ENCODE measurements at places on chromosomes 2 and 18.

DNA sequence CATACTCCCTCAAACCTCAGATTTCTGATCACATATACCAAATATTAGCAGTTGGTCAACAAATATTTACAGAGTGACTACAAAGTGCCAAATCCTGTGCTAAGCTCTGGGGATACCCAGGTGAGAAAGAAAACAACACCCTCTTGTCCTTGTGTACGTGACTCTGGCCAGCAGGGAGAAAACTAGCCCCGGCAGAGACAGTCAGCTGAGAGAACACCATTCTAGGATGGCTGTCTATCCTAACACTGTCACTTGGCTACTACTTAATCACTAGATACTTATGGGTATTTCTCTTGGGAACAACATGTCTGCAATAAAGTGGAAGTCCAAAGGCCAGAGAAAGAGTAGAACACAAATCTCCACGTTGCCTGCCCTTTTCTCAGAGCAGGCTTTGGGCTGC lies 57.9 kb upstream of the CD226 start:
- no peaks in the 10 kb centered on the region for H3K36me3 ChIP-seq
- no peak overlapping the region for H3K4me3 ChIP-seq
- no peaks in the 10 kb centered on the region for H3K27me3 ChIP-seq
- no peaks in the 10 kb centered on the region for H3K4me1 ChIP-seq
- no peak for DNase-seq

GRCh38 chr18:8610459-8610851 lies 1.2 kb downstream of the RAB12 start:
- H3K27ac ChIP-seq, result peak overlapping the region; percentile 82
- peaks cover 5% of the 10 kb centered on the region for H3K36me3 ChIP-seq
- peak overlapping the region; percentile 99 for H3K4me3 ChIP-seq
- peaks cover 12% of the 10 kb centered on the region for H3K4me1 ChIP-seq

- H3K4me3 ChIP-seq, result no peak overlapping the region
- H3K36me3 ChIP-seq, result no peaks in the 10 kb centered on the region
Observed at GRCh38 chr2:28442328-28442727, 49.7 kb downstream of the FOSL2 start.

DNA sequence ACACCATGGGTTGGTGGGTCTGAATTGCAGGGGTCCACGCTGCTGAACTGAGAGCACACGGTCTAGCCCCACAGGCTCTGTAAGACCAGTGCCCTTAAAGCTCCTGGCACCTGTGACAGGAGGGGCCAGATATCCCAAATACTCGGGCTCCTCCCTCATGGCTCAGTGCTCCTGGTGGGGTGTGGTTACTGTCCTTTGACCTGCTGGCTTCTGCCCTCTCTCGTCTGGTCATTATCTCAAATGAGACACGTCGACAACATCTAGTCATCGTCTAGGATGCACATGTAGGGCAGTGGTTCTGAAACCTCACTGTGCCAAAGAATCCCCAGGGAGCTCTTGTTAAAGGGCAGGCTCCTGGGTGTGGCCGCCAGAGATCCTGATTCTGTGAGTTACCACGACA lies 258.4 kb downstream of the LOXHD1 start:
- H3K27ac ChIP-seq, result no peak overlapping the region
- H3K36me3 ChIP-seq, result no peaks in the 10 kb centered on the region
- no peaks in the 10 kb centered on the region for H3K4me1 ChIP-seq
- H3K27me3 ChIP-seq, result no peaks in the 10 kb centered on the region

GRCh38 chr18:70260683-70261082 lies 28.2 kb upstream of the SOCS6 start:
- no peaks in the 10 kb centered on the region for H3K4me1 ChIP-seq
- no peak overlapping the region for H3K4me3 ChIP-seq
- no peak for DNase-seq
- H3K36me3 ChIP-seq, result no peaks in the 10 kb centered on the region

DNA sequence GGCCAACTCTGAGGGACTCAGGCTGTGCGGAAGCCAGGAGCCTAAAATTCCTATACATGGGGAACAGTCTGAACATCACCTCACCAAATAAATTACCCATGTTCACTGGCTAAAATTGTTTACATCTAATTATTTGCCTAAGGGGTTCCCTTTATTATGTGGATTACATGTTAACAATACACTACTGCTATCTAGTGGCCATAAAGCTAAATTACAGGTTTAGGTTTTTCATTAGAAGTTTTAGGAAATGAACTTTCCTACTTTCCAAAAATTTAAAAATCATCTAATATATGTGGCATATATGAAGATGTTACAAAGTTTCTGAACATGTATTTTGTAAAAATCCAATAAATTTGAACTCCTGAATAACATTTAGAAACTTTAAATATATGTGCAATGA lies 40.3 kb downstream of the PLA2R1 start:
- no peak overlapping the region for H3K4me3 ChIP-seq
- no peaks in the 10 kb centered on the region for H3K36me3 ChIP-seq
- DNase-seq, result no peak
- no peak overlapping the region for H3K27ac ChIP-seq
- H3K4me1 ChIP-seq, result no peaks in the 10 kb centered on the region

- H3K27me3 ChIP-seq, result peaks cover 60% of the 10 kb centered on the region
- H3K4me1 ChIP-seq, result no peaks in the 10 kb centered on the region
- no peak overlapping the region for H3K27ac ChIP-seq
- H3K4me3 ChIP-seq, result no peak overlapping the region
- peak; percentile 50 for DNase-seq
Observed at GRCh38 chr18:48446582-48447225, 37.5 kb upstream of the ZBTB7C start.

- no peaks in the 10 kb centered on the region for H3K27me3 ChIP-seq
- DNase-seq, result peak; percentile 39
Observed at GRCh38 chr18:45726603-45727002, 2.6 kb downstream of the SLC14A1 start.

- H3K4me3 ChIP-seq, result no peak overlapping the region
- H3K27me3 ChIP-seq, result no peaks in the 10 kb centered on the region
- H3K36me3 ChIP-seq, result peaks cover 5% of the 10 kb centered on the region
- DNase-seq, result no peak
- no peak overlapping the region for H3K27ac ChIP-seq
Observed at GRCh38 chr2:26067186-26067974, 33.5 kb downstream of the RAB10 start.

DNA sequence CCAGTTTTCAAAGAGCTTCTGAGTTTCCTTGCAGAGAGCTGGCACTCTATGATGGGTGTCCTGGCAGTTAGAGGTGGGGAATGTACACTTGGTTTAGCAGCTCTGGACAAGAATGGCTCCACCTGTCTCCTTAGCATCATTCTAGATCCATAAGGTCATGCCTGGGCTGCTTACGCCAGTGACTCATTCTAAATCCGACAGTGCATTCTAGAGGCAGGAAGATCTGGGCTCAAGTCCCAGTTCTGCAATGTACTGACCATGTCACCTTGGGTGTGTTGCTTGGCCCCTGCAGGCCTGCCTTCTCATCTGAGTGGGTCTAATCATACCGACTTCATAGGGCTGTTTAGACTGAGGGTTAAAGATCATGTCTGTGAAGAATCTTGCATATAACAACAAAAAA lies 46.5 kb downstream of the PTGR3 start:
- peak; percentile 71 for DNase-seq
- peaks cover 1% of the 10 kb centered on the region for H3K4me1 ChIP-seq
- H3K27ac ChIP-seq, result no peak overlapping the region
- H3K4me3 ChIP-seq, result no peak overlapping the region
- no peaks in the 10 kb centered on the region for H3K36me3 ChIP-seq
